ENCODE measurements at places on chromosomes 4 and X.

DNA sequence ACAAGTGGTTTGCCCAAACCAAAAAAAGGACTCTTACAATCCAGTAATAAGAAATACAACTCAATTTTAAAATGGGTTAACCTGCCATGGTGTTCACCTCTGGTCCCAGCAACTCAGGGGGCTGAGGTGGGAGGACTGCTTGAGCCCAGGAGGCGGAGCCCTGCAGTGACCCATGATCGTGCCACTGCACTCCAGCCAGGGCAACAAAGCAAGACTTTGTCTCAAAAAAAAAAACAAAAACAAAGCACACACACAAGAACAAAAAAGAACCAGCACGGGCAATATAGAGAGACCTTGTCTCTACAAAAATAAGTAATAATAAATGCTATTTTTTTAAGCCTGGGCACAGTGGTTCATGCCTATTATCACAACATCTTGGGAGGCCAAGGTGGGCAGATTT is 28.7 kb downstream of the ARAP2 start:
- no peak for DNase-seq

DNA sequence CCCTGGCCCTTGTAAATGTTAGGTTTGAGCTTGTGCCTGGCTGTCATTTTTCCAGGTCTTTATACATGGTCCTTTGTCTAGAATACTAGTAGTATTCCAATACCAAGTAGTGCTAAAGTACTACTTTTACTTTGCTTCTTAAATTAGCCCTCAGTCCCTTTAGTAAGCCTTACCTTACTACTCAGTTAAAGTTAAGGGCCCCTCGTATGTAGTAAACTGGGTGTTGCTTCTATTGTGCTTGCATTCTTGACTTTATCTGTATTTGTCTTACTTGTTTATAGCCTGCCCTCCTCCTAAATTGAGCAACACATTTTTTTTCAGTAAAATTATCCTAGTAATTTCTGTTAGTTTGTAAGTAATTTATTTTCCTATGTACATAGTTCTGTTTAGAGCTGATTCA is 25.2 kb downstream of the CLCN3 start:
- no peak for DNase-seq

DNA sequence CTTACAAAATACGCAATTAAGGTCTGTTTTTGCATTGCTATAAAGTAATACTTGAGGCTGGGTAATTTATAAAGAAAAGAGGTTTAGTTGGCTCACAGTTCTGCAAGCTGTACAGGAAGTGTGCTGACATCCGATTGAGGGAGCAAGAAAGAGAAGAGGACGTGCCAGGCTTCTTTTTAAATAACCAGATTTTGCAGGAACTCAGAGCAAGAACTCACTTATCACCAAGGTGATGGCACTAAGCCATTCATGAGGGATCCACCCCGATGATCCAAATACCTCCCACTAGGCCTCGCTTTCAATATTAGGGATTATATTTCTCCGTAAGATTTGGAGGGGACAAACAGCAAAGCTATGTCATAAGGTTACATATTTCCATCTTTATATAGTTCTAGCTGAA is 456.7 kb downstream of the GLUD2 start:
- DNase-seq, result no peak

DNA sequence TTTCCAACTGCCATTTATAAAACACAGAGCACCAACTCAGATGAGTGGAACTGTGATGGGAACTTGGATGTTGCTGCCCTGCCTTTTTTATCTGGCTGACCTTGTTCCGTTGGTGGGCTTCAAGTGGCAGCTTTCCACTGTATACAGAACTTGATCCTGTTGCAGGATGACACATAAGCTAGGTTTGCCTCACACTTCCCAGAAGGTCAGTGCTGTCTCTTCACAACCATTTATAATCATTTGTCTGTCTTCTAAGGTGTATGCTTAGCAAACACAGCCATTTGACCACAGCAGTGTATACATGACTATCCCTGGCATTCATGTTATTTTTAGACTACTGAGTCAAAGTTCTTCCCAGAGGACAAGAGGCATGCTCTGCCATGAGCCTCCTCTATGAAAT is 20.3 kb downstream of the DGKK start:
- no peak for DNase-seq

- no peak for DNase-seq
Observed at GRCh38 chr4:165931741-165932140, 58.7 kb downstream of the TLL1 start.

All from HEK293T (cell line).